HFFc6 (cell line): ENCODE measurements at places on chromosomes 3 and 15. TPM values are rescaled to one million over a fixed set of nuclear protein-coding genes. Genes with fewer than 3 reads are reported as not detected.

DNA sequence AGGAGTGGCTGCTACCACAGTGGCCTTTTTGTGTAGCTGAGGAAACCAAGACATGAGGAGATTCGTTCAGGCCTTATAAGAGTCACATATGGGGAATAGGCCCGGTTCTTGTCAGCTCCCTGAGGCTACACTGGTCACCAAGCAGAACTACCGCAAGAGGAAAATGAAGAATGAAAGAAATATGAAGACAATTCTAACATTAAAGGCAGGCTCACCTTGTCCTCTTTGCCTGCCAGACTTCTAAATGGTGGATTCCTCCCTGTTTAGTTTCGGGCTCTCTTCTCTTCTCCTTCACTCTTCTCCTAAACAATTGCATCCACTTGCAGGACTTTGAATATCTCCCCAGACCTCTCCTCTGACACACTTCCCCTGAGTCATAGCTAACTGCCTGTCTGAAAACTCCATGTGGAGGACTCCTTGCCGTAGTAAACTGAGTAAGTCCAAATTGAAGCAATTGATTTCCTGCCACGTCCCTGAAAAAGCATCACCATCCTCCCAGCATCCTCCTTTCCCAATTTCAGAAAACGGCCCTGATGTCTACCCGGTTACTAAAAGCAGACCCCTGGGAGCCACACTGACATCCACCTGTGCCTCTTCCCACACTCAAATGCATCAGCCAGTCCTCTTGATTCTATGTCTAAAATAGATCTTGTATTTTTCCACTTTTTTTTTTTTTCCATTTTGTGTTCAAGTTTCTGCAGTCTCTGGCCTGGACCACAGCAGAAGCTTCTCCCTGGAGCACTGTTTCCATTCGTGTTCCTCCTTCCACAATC, 30.3 kb upstream of the VEPH1 start:
- peak; percentile 75 for DNase-seq

- DNase-seq = peak; percentile 47
These were observed 1.2 kb downstream of the MEX3B start for GRCh38 chr15:82044373-82045178.

- peak; percentile 84 for DNase-seq
These were observed 136.7 kb upstream of the TLE3 start for GRCh38 chr15:70234256-70234905.

DNA sequence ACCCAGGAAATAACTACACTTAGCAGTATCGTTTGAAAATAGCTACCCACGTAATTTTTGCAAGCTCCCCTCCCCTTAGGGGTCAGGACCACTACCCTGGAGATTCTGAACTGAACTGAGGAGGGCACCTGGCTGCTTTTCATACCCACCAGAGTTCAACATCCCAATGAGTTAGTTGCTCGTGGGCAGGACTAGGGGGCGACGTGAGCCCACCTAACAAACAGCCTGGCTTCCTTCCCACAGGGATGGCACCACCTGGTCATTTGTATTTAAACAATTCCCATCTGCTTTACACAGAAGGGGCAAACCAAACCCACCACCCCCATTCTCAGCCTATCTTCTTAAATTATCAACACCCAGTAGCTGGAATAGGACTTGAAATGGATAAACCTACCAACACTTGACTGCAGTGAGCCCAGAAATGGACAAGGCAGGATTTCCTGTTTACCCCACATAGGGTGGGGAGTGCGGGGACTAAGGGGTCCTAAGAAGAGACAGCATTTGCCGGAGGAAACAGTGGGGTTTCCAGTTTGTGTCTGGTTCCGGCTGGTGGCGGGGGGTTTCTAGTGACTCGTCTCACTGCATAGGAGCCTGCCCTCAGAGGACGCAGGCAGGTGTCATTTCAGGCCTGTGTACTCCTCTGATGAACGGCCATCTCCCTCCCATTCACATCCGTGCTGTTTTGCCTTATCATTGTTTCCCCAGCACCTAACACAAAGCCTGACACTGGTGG, 11.6 kb upstream of the VGLL4 start:
- no peak for DNase-seq

DNA sequence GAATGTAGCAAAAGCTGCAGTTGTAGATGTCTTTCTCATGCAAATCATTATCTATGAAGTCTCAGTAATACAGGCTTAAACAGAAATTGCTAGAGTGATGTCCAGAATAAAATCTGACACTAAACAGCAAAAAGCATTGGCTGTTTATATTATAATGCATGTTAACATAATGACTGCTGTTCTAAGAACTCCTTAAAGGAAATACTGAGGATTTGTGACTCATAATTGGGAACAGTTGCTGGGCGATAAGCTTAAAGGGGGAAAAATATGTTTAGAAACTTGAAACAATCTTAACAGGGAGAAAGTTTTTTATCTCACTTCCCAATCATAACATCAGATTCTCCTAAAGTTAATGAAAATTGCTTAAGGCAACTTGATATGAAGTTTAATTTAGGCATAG, 17.5 kb downstream of the TIPARP start:
- DNase-seq = peak; percentile 74

GRCh38 chr3:60573494-60573893, 677.8 kb downstream of the FHIT start:
- DNase-seq = peak; percentile 36

- no peak for DNase-seq
These were observed 143.9 kb upstream of the MME start for GRCh38 chr3:154936196-154936595.

DNA sequence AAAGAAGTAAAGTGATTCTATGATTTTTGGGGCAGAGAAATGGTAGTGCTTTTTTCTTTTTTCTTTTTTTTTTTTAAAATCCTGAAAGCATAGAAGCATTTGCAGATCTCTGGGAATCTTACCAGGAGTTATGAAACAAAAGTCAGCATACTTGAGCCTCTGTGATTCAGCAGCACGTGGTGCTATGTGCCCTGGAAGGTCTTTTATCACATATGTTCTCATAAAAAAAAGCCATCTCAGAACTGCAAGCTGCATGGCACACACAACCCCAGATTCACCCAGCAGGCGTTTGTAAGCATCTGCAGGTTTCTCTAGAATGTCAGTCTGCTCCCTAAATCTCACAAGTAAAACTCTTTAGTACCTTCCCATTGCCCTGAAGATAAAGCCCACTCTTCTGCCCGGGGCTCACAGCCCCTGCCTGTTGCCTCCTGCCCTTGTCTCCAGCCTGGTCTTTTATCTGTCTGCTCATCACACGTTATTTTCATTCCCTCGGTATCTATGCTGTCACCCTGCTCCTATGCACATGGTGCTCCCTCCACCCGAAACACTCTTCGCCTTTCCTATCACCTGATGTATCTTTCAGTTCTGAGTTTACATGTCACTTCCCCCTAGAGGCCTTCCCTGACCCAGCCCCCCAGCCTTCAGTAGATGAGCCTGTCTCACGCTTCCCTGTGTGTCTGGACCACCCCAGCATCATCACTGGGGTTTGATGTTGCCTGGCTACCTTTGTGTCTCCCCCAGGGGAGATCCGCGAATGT, 72.4 kb downstream of the CHDH start:
- DNase-seq = peak; percentile 82

DNA sequence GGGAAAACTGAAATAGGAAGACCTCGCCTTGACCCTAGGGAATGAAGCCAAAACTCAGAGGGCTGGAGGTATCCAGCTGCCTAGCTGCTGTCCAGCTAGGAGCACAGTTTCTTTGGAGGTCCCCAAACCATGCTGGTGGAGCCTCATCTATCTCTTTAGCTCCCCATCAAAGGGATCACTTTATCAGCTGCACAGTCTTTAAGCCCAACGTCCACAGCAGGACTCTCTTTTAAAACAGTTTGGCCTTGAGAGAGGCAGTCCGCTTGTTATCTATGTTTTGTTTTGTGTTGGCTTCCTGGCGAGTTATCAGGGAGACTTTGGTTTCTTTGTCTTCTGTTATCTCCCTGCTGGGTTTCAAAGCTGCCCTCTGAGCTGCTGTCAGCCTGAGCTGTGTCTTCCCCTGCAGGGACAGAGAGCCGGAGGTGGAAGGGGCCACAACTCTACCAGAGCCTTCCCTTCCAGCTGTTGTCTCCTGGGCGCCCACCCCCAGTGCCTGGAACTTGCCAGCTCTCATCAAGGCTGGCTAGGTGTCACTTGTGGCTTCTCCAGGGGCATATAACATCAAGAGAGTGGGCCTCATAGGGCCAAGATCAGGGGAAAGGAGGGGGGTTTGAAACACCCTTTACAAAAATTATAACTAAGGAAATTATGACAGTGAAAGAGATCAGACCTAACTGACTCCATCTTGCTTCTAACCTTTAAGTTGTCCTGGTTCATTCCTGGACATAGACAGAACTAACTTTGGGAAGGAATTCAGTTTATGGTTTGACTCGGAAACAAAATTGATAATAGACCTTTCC, 61.4 kb upstream of the C15orf39 start:
- DNase-seq = no peak

DNA sequence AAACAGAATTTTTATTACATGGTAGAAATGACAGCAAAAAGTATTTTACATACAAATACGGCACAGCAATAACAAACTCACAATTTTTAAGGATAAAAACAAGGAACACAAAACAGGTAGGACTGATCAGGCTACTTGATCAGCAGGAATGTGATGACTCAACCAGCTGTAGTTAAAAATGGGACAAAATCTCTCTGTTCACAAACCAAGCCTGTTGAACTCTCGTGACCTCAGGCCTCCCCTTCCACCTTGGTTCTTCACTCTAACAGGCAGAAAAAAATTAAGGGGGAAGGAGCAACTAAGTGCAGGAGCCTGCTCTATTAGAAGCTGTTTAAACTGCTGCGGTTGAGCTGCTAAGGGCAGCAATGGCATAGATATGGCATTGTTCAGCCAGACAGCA, 18.7 kb downstream of the FBXL22 start:
- no peak for DNase-seq

- DNase-seq = no peak
These were observed 102.4 kb downstream of the DNAJB8 start for GRCh38 chr3:128364291-128364690.

DNA sequence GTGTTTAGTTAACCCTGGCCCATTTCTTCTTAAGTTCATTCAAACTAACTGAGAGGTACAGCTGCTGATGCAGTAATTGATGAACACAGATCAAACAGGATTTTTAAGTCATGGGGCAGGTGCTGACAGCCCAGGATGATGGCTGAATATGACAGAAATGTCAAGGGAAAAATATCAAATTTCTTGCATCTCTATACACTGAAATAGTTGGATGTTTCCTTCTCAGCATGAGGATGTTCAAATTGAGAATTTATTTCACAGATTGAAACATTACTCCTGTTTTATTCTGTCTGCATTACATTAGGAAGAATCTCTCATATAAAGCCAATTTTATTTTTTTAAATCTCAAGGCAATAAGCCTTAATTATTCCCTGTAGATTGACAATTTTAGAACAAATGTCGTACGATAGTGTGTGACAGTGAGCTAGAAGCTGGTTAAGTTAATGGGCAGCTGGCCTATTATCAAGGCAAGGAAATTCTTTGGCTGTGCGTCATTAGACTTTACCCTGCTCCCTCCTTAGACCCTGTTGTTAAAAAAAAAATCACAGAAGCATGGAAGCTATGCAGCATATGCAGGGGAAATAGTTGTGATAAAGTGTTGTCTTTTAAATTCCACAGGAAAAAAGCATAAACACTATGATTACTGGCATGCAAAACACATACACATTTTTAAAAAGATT, 183.8 kb upstream of the KCNMB2 start:
- DNase-seq = peak; percentile 75

DNA sequence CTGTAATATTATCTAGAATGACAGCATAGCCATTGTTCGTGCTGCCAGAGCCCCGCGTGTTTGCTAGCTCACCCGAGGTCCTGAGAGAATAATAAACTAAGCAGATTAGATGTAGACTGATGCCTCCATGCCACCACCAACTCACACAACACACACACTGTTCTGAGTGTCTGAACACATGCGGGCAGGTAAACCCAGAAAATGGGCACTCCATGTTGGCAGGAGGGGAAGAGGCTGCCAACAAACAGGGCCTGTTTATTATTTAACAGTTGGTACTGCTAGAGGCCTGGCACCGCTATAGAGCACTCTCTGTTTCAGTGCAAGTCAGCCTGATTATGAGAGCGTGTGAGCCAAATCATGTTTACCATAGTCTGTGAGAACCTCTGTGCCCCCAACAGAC, 299.0 kb downstream of the ZBTB20 start:
- no peak for DNase-seq

- DNase-seq = no peak
These were observed 68.5 kb downstream of the FMN1 start for GRCh38 chr15:33125894-33126537.

GRCh38 chr3:24683633-24684384, 189.2 kb upstream of the THRB start:
- DNase-seq = peak; percentile 56

GRCh38 chr15:96307856-96308394, 22.6 kb upstream of the NR2F2 start:
- DNase-seq = no peak

DNA sequence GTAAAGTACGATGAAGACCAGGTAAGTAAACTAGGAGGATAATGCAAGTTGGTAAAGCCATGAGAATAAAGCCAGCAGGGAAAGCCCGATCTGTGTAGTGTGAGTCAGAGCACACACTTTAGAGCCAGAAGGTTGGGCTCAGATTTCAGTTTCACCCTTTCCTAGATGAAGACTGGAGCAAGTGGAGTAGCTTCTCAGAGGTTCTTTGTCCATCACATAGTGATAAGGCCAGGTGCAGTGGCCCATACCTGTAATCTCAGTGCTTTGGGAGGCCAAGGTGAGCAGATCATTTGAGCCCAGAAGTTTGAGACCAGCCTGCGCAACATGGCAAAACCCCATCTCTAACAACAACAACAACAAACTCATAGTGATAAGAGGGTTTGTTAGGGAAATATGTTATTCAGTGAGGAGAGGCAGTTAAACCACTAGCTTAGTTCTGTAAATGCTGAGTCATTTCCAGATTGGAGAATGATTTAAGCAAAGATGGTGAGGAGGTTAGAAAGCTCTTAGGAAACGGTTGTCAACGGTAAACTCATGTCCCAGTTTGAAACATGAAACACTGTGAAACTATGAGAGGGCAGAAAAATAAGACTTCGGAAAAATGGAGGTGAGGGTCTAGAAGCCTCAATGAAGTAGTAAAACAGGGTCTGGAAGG, 39.0 kb downstream of the IL12A start:
- DNase-seq = peak; percentile 78

DNA sequence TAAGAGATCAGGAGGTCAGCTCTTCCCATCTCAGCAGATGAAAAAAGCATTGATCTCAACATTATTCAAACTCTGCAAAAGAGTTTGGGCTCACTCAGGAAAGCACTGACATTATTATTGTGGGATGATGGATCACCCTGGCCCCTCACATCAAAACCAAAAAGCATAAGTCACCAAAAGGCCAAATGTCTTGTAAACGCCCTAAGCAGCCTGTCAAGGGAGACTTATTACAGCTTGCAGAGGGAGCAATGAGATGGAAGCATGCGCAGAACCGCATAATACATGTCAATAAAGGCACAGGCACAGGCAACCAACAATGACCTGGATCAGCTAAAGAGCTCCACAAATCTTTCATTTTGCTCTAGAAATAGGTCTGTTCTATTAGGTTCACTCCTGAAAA, 4.6 kb downstream of the FSIP1 start:
- DNase-seq = no peak

The SLC28A1 gene
- not detected in 3 replicates for total RNA-seq

The SLC30A4 gene
- total RNA-seq = 8.2 to 8.9 TPM (median 8.6 TPM) in 3 replicates

The DNAH1 gene
- 1.7 to 2.1 TPM (median 1.7 TPM) in 3 replicates for total RNA-seq

The BSN gene
- total RNA-seq = 0.05 to 0.10 TPM (median 0.06 TPM) in 3 replicates

The ATP13A5 gene
- not detected in 3 replicates for total RNA-seq

The CCDC54 gene
- total RNA-seq = not detected in 3 replicates

The PLS1 gene
- total RNA-seq = 0.45 to 1.2 TPM (median 1.0 TPM) in 3 replicates

The RSL24D1 gene
- 51.8 to 59.8 TPM (median 57.9 TPM) in 3 replicates for total RNA-seq

The CDC25A gene
- 5.7 to 11.9 TPM (median 9.3 TPM) in 3 replicates for total RNA-seq

The CAMKV gene
- not detected in 3 replicates for total RNA-seq

The MESP2 gene
- total RNA-seq = 0.21 TPM in 1 of 2 replicates, not detected in the other

The CIB2 gene
- 0.88 to 1.3 TPM (median 1.3 TPM) in 3 replicates for total RNA-seq
